ENCODE measurements at places on chromosomes 13 and 19.

DNA sequence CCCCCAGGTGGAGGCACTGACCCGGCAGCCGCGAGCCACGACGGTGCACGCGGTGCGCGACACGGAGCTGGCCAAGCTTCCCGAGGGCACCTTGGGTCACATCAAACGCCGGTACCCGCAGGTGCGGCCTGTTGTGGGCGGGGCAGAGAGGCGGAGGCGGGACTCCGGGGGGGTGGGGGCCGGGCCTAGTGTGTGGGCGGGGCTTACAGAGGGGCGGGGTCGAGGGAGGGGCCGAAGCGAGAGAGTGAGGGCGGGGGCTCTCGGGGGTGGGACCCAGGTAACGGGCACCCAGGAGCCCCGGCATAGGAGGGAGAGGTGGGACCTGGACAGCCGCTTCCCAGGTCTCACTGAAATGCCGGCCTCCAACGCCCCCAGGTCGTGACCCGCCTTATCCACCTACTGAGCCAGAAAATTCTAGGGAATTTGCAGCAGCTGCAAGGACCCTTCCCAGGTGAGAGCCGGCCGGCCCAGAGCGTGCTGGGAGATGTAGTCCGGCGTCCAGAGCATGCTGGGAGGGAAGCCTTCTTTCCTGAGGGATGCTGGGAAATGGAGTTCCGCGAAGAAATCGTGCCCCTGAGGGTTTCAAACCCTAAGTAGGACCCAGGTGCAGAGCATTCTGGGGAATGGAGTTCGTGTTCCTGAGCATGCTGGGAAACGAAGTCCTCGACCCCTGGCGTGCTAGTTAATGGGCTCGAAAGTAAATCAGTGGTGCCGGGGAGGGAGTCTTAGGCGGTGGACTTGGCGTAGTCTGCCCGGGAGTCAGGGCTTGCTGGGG is 15.7 kb downstream of the PNPLA6 start:
- DNase-seq: peak; percentile 98

DNA sequence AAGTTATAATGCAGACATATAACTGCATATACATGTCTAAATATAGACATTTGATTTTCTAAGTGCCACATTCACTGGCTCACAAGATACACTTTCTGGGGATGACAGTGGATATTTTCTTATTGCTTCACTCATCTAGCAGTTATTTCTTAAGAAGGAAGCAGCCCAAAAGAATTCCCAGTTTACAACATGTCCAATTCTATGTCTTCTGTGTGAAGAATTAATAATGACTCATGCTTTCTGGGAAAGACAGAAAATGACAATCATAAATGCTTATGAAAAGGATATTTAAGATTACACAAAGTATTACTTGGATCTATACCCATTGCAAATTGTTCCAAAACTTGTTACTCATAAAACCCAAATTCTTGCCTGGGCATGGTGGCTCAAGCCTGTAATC is 543.4 kb downstream of the SUCLA2 start:
- DNase-seq: no peak

DNA sequence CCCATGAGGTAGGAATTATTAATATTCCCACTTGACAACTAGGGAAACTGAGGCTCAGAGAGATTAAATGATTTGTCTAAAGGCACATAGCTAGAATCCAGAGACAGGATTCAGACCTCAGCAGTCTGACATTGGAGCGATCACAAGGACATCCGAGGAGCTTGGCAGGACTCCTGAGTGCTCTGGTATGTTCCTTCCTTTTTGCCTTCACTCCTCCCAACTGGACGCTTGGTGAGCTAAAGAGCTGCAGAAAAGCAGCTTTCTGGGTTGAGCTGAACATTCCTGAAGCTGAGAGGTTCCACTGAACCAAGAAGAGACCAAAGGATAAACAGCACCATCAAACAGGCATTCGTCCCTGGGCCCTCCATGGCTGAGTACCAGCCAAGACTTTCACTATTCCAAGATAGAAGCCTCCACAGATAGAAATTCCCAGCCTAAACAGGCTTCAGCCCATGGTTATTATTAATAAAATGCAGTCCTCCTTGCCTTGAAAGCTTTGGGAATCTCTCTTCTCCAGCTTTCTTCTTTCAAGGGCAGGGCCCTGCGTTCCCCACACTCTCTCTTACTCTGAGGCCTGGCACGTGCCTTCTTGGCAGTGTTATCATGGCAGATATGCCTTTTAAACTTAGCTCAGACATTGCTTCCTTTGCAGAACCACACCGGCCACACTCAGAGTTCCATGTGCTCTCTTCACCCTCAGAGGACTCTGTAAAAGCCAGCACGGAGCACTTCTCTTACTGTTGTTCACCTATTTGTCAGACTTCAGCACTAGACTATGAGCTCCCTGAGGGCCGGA is 97.1 kb downstream of the CYSLTR2 start:
- DNase-seq: no peak

GRCh38 chr19:2856457-2857050 is 10.6 kb upstream of the ZNF556 start:
- no peak for DNase-seq

- DNase-seq: peak; percentile 80
These were observed 534 bp downstream of the STK24 start for GRCh38 chr13:98576200-98576945.

DNA sequence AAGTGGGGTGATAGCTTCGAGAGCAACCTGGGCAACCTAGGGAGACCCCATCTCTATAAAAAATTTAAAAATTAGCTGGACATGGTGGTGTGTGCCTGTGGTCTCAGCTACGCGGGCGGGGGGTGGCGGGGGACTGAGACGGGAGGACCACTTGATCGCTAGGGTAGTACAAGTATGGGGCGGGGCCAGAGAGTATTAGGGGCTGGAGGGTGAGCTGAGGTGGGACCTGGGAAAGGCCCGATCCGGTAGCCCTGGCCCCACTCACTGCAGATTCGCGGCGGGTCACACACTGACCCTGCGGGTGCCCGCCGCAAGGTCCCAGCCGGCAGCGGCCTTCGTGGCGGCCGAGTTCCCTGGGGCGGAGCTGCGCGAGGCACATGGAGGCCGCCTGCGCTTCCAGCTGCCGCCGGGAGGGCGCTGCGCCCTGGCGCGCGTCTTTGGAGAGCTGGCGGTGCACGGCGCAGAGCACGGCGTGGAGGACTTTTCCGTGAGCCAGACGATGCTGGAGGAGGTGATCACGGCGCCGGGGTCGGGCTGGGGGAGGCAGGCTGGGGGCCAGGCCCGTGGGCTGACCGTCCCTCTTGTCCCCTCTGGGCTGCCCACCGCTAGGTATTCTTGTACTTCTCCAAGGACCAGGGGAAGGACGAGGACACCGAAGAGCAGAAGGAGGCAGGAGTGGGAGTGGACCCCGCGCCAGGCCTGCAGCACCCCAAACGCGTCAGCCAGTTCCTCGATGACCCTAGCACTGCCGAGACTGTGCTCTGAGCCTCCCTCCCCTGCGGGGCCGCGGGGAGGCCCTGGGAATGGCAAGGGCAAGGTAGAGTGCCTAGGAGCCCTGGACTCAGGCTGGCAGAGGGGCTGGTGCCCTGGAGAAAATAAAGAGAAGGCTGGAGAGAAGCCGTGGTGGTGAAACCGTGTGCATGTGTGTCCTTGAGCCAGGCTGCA is 2.0 kb upstream of the ARHGAP45 start:
- DNase-seq: peak; percentile 88

GRCh38 chr13:24012648-24013047 is 115.3 kb upstream of the C1QTNF9B start:
- no peak for DNase-seq

- DNase-seq: no peak
These were observed 25.5 kb downstream of the RHPN2 start for GRCh38 chr19:33039108-33039599.

GRCh38 chr13:75415694-75416093 is 66.3 kb downstream of the TBC1D4 start:
- no peak for DNase-seq

DNA sequence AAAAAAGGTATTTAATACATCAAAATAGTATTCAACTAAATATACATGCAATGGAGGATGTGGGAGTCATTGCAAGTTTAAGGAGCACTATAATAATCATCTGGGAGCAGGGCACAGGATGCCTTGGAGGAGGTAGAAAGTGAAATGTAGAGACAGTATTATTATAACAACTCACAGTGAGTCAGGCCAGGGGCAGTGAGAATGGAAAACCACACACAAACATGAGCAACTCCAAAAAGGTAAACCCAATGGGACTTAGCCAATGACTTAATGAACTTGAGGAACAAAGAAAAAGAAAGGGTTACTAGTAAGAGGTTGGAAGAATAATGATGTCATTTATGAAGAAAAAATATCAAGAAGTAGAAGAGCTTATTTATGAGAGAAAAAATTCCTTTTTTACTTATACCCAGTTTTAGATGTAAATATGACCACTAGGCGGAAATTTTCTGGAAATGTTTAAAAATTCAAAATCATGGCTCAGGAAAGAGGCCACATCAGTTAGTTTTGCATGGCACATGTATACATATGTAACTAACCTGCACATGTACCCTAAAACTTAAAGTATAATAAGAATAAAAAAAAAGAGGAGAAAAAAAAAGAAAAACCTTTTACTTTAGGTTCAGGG is 389.3 kb downstream of the SUCLA2 start:
- no peak for DNase-seq

DNA sequence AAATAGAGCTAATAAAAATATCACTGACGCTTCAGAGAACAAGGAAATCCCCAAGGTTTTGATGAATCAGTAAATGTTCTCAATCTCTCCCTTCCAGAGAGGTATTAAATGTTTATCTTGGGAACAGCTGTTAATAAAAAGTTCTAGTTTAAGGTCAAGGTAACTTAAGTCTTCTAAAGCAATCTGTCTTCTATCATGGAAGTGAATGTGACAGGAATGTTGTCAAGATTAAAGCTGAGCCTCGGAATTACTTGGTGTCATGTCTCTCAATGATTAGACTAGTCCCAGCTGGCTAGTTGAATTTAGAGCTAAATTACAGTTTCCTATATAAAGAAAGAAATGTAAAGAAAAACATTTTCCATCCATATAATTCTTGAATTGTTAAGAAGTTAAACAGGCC is 23.4 kb downstream of the ESD start:
- no peak for DNase-seq

- no peak for DNase-seq
These were observed 482.0 kb downstream of the UQCRFS1 start for GRCh38 chr19:28730791-28731512.

DNA sequence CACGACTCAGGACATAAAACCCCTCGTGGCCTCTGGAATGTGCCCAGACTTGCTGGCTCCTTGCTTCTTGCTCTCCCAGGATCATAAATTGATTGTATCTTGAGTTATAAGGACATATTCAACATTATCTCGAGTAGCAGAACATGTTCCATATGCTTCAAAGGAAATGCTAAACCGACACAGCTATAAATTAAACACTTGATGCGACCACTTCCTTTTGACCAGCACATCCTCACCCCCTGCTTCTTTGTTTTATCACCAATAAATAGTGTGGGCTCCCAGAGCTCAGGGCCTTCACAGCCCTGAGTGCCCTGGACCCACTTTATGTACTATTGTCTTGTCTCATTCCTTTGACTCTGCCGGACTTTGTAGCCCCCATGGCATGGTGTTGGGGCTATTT is 157.0 kb upstream of the PABPC3 start:
- no peak for DNase-seq

DNA sequence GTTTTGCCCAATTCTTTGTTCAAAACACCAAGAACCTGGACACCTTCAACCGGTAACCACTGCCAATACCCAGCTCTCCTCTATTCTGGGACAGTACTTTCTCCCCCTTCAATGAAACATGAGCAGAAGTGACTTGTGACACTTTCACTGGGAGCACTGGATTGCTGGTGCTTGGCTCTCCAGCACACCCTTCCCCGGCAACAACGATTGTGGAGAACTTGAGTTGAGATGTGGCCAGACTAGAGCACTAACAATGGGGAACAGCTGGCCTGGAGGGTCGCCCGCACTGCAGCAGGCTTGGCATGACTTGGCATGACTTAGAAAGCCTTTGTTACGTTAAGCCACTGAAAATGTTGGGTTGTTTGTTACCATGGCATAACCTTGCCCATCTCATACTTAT is 7.5 kb upstream of the B3GLCT start:
- DNase-seq: no peak

- no peak for DNase-seq
These were observed 8.1 kb downstream of the CEBPA start for GRCh38 chr19:33294058-33294798.

DNA sequence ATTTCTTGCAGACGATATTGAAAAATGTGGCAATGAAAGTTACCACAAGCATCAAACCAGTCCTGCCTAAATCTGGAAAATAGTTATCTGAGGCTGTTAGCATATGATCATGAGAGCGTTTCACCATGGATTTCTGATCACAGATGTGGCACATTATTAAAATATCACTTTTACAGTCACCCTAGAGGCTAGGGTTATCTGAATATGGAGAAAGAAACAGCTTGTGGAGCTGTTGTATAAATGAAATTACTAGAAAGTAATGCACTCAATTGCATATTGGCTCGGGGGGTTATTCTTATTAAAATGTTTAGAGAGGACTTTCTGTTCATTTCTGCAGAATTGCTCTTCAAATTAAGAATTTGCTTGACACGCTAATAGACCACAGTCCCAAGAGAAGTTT is 35.6 kb downstream of the ALOX5AP start:
- no peak for DNase-seq

GRCh38 chr19:2973229-2973628 is 4.1 kb upstream of the TLE6 start:
- DNase-seq: no peak

DNA sequence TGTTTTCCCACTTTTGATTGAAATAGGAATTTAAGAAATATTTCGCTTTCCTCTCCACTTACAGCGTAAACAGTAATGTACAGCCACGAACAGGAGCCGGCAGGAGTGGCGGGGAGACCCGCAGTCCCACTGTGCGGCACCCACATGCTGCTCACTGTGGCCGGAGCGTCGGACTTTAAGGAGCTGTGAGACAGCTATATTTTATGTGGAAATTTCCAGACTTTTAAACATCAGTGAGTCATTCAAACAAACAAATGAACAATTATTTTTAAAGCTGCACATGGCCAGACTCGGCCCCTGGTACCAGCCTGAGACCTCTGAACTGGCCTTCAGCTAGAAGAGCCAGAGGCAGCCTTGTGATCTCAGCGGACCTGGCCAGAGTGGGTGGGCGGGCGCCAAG is 52.5 kb downstream of the CRYL1 start:
- DNase-seq: no peak

DNA sequence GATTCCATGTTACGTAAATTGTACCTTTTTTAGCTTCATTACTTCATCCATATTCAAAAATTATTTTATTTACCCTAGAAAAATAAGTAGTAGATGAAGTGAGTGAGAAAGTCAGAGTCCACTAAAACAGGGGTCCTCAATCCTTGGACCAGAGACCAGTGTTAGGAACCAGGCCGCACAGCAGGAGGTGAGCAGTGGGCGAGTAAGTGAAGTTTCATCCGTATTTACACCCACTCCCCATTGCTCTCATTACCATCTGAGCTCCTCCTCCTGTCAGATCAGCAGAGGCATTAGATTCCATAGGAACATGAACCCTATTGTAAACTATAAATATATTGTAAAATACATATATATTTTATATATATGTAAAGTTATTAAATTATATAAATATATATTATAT is 119.0 kb downstream of the PAN3 start:
- no peak for DNase-seq

- DNase-seq: no peak
These were observed 1555.5 kb downstream of the UQCRFS1 start for GRCh38 chr19:27657271-27658051.

- no peak for DNase-seq
These were observed 23.7 kb upstream of the GPR18 start for GRCh38 chr13:99281811-99282263.

- DNase-seq: no peak
These were observed 15.1 kb downstream of the TICAM1 start for GRCh38 chr19:4816202-4816949.

Data from SK-N-SH (cell line).